CD4-positive, CD25-positive, alpha-beta regulatory T cell (primary cell): ENCODE measurements at places on chromosomes 11 and 22. TPM values are rescaled to one million over a fixed set of nuclear protein-coding genes. Genes with fewer than 3 reads are reported as not detected.

The SEPTIN5 gene
- 5.2 TPM for total RNA-seq

The SCGB1D2 gene
- not detected for total RNA-seq

The GGTLC3 gene
- total RNA-seq: not detected

The TUG1 gene
- 90.9 TPM for total RNA-seq

The TYR gene
- not detected for total RNA-seq

The YWHAH gene
- 57.5 TPM for total RNA-seq

The MAPK8IP2 gene
- 0.30 TPM for total RNA-seq

The TIMP3 gene
- total RNA-seq: 0.35 TPM

The SLC7A4 gene
- total RNA-seq: not detected

The OR51B4 gene
- not detected for total RNA-seq

The NXPE4 gene
- total RNA-seq: not detected

The DNAJB13 gene
- total RNA-seq: not detected

The PANX3 gene
- total RNA-seq: not detected

The PTPMT1 gene
- total RNA-seq: 19.5 TPM

The SNU13 gene
- total RNA-seq: 159 TPM

The CLDN5 gene
- 1.7 TPM for total RNA-seq

The RFPL2 gene
- total RNA-seq: 1.5 TPM

The DGCR6 gene
- total RNA-seq: 6.5 TPM

The UBQLN3 gene
- total RNA-seq: 0.49 TPM
